ENCODE measurements at places on chromosomes 4 and X.

GRCh38 chr4:4418676-4419390 is 31.9 kb downstream of the NSG1 start:
- DNase-seq = no peak

DNA sequence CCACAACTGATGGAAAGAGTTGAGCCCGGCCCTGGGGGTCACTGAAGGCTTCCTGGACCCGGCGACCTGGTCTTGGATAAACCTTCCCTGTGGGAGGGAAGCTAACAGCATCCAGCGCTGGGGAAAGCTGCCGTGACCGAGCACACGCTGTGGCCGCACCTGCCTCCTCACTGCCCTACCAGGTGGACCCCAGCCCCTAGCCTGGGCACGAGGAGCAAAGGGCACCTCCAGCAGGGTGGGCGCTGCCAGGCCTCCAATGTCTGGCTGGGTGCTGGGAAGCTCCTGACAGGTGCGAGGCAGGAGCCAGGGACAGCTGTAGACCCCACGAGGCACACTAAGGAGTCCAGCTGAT is 7.9 kb downstream of the TADA2B start:
- DNase-seq = no peak

DNA sequence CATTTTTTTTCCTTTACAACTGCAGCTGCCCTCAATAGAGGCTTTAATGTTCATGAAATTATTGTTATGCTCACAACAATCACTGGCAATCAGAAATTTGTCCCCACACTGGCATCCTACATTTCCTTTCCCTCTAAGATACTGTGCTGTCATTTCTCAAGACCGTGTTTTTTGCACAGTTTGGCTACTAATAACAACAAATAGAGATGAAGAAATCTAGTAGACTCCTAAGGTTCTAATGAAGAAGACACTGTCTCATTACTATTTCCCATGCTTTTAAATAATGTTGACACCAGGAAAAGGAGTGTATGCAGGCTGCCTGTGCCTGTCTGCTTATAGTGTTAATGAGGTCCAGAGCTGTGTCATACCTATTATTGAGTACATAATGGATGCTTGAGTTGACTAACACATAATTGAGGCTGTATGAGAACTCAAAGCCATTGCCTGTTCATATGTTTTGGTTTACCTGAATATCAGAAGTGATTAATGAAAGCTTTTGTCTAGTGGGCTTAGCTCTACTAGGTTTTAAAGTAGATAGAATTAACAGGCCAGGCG is 1.5 kb upstream of the EIF4E start:
- no peak for DNase-seq

GRCh38 chr4:8880851-8881250 is 9.2 kb upstream of the HMX1 start:
- DNase-seq = no peak

DNA sequence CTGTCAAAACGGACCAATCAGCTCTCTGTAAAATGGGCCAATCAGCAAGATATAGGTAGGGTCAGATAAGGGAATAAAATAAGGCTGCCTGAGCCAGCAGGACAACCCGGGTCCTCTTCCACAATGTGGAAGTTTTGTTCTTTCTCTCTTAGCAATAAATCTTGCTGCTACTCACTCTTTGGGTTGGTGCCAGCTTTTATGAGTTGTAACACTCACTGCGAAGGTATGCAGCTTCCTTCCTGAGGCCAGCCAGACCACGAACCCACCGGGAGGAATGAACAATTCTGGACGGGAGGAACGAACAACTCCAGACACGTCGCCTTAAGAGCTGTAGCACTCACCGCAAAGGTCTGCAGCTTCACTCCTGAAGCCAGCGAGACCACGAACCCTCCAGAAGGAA is 287.8 kb downstream of the RAPGEF2 start:
- no peak for DNase-seq

GRCh38 chr4:162232349-162232748 is 68.5 kb upstream of the FSTL5 start:
- no peak for DNase-seq

- no peak for DNase-seq
These were observed 285.4 kb upstream of the ARSJ start for GRCh38 chr4:114264877-114265291.

GRCh38 chr4:74167585-74167984 is 9.7 kb downstream of the MTHFD2L start:
- no peak for DNase-seq

DNA sequence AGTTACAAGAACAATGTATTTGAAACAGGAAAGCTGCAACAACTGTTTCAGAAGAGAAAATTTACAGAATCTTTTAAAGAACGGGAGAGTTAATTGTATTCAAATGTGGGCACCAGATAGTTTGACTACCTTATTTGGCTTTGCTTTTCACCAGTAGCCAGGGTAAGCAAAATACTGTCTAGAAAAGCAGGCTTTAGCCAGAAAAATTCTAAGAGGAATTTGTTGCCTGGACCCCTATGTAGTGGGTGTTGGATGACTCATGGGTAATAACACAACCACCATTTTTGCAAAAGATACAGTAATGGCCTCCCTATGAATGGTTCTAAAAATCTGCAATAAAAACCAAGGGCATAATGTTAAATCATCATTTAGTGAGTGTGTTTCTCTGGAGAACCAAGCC is 233.4 kb upstream of the ANXA3 start:
- no peak for DNase-seq

DNA sequence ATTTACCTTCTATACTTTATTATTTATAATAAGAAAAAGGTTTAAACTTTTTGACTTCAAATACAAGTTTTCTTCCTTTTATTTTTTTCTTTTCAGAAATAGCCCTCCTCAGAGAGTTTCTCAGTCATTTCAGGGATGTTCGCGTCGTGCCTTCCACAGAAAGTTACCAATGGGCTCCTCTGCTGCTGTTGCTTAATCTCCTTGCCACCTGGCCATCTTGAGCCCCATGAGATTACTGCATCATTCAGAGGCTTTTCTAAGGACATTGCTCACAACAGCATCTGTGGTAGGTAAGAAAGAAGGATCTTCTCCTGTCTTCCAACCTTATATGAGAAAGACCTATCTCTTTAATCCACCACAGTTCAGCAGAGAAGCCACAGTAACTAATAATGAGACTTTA is 1361.9 kb upstream of the ADGRL3 start:
- DNase-seq = no peak

- DNase-seq = no peak
These were observed 119.5 kb upstream of the JADE1 start for GRCh38 chr4:128690011-128690410.

DNA sequence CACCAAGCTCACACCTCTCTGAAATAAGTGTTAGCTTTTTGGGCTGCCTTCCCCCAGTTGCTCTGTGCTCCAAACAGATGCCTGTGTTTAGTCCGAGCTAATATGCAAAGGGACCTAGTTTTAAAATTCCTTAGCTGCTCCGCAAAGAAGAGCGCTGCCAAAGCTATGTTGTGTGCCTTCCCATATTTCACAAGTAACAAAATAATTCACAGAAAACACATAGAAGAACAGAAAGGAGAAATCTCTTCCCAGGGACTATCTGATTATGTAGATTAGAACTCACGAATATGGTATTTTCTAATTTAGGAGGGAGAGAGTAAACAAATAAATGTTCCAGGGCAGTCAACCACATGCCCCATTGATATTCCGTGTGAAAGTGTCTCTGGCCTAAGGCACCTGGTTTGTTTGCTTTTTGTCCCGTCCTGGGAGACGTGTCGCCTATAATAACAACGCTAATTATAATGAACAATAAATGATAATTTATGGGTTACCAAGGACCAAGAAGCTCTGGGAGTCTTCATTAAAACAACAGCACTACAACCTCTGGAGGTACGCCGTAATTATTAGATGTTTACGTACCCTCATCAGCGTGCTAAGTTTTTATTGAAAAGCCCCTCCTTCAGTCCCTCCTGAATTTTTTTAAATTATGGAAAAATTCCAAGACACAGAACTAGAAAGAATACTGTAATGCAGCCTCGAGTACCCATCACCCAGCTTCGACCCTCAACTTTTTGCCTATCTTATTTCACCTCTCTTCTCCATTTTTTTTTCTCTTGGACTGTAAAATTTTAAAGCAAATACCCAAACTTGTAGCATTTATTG is 1.2 kb upstream of the CCNG2 start:
- no peak for DNase-seq

GRCh38 chrX:51459125-51459524 is 37.3 kb downstream of the NUDT11 start:
- no peak for DNase-seq

DNA sequence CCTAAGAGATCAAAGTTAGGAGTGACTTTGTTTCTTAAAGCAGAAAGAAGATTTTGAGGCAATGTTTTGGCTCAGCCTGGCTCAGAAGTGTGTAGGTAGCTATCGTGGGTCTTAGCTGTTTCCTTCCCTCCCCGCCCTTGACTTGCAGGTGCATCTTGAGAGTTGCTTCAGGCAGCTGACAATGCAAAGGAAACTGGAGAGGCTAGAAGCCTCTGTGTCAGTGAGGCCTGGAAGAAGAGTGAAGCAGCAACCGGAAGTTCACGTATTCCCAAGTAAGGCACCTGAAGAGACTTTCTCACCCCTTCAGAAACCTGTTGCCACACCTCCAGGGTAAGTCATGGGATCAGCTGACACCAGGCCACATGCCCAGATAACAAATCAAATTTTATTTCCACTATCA is 10.6 kb upstream of the XKRX start:
- DNase-seq = no peak

GRCh38 chr4:16582526-16582925 is 315.9 kb downstream of the LDB2 start:
- DNase-seq = no peak

- no peak for DNase-seq
These were observed 56.1 kb downstream of the TRIML2 start for GRCh38 chr4:188053302-188053701.

DNA sequence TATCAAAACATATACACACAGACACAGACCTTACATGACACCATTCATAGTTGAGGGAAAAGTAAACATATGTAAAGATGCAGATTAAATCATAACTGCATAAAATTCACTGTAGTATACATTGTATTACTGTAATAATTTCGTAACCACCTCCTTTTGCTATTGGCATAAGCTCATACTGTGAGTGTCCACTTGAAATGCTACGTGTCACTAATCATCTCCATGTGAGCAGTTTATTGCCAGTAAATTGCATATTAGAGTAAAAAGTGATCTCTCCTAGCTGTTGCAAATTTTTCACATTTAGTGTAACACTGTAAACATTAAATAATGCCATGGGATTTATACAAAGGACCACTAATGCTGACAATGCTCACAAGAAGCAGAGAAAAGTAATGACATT is 256.7 kb upstream of the GNPDA2 start:
- DNase-seq = no peak

DNA sequence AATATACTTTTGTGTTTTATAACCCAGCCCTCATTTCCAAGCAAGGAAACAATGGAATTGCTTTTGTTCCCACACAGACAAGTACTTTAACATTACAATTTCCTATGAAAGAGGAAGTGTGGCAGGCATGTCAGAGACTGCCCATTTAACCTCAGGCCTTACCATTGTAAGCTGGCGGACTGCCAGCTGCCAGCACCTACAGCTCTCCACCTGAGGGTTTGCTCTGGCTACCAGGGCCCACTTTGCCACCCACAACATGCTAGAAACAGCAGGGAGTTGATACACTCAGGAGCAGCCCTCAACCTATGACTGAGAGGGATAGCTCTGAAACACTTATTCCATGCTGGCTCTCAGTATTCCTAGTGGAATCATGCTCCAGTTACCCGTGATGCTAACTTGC is 152.3 kb upstream of the PRDX4 start:
- DNase-seq = no peak

- no peak for DNase-seq
These were observed 18.4 kb upstream of the MGST2 start for GRCh38 chr4:139647184-139647583.

DNA sequence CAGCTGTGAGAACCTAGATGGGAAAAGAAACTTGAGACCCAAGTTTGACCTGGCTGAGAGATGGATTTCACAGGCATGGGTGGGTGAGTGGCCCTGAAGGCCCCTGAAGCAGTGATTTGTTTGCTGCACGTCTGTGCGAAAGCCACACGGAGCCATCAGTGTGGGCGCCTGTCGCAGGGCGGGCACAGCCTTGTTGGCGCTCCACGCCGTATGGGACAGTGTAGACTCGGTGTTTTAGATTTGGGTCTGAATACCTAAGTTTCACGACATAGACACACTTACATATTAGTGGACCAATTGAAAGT is 21.9 kb upstream of the UVSSA start:
- DNase-seq = no peak

- DNase-seq = no peak
These were observed 16.1 kb downstream of the MED14 start for GRCh38 chrX:40719218-40719617.

GRCh38 chr4:4782969-4783368 is 76.5 kb upstream of the MSX1 start:
- no peak for DNase-seq

DNA sequence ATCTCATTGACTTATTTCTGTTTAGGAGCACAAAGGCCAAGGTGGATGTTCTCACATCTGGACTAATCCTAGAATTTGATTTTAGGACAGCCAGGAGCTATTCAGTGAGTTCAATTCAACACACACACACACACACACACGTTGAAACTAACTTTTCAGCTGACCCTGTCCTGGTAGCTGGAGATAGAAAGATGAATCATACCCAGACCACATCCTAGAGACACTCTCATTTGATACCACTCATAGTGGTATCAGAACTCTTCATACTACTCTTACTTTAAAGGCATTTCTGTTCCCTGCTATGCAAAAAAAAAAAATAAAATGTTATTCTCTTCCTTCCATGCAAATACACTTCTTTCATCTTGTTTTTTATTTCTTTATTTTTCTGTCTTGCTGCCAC is 36.7 kb downstream of the KLF8 start:
- DNase-seq = no peak

DNA sequence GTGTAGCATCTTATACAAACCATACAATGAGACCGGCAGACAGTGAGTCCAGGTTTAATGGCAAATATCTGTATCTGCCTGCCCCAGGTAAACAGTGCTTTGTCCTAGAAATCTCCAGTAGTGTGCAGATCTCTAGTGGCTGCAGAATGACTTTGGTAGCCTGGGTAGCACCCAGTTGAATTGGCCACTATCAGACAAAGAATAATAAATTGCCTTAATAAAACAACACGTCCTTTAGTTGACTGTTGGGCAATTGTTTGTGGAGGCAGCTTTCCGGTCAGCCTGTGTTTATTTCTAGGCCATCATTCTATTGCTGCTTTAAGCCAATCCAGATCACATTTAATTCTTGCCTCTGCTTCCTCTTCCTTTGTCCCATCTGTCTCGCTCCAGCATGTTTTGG is 52.5 kb downstream of the SNX25 start:
- no peak for DNase-seq

DNA sequence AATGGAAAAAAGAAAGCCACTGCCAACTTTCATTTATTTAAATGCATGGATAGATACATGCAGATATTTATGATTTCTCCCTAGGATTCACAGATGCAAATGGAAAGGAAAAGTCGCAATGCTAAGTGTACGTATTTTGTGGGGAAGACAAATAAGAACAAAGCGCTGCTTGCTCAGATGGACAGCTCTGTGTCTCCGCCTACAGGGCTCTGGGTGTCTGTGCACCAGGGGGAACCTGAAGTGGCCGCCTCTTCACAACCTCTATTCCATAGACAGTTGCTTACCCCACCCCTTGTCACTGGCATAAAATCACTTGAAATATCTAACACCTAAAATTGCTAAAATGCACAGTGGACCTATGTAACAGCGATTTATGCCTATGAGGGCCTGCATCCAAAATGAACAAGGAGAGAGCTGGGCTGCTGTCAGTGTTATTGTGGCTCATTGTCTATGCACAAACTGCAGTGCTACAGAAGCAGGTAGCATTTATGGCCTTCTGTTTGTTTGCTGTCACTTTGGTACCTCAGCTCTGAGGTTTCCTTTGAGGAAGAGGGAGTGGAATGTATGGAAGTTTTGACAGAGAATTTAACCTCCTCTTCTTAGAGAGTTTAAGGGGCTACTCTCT is 58.6 kb upstream of the PAGE1 start:
- DNase-seq = peak; percentile 17

Measured in activated CD4-positive, alpha-beta T cell treated with anti-CD3 and anti-CD28 coated beads for 1 hour (primary cell).